Activated CD4-positive, alpha-beta T cell treated with anti-CD3 and anti-CD28 coated beads for 4 hours (primary cell): ENCODE measurements at places on chromosomes 5 and 9.

DNA sequence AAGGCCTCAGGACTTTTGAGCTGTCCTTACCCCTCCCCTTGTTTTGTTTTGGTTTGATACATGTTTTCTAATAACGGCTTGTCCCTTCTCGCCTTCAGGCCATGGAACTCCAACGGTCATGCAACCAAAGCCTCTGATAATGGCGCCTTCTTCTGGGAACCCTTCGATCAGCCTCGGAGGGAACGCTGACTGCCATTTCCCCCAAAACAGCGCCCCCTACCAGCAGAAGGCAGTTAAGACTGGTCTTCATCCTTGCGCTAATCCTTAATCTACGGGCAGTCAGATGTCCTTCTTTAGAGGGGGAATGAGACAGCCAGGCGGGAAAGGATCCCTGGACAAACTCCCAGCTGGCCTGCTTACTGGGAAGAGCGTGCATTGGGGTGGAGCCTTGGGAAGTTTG, 276.6 kb downstream of the ICE1 start:
- DNase-seq, result no peak

GRCh38 chr5:95901676-95902627, 59.7 kb downstream of the ELL2 start:
- no peak for DNase-seq

- no peak for DNase-seq
Measured at GRCh38 chr5:35741126-35741716, 115.5 kb upstream of the IL7R start.

DNA sequence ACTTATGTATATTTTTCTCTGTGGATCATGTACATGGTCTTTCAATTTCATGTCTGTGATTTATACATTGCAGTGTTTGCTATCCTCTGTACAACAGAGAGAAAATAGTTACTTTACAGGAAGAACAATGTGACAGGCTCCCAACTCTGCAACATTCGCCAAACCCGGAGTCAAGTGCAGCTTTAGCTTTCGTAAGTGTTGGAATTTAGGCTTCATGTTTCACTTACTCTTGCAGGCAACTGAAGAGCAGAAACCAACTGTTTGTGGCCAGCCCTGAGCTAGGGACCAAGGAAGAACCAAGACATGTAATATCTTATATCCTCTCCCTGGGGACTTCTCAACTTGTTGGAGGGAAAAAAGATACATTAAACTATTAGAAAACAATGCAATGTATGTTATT, 147.9 kb downstream of the C5orf15 start:
- DNase-seq, result no peak

- DNase-seq, result no peak
Measured at GRCh38 chr5:169395136-169395535, 94.2 kb upstream of the SLIT3 start.

DNA sequence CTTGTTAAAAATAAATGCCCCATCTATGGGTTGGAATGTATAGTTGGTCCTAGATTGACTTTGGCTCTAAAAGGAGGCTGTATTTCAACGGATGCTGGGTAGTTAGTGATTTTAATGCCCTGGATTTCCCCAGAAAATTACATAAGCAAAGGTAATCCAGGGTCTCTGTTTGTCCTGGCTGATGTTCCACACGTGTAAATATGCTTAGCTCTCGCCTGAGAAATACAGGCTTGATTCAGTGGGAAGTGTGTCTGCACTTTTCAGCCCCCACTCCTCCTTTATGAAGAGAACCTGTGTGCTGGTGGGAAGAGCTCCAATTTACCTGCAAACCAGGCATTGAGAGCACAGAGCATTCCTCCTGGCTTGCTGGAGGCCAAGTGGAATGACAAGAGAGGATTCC, 294.6 kb upstream of the CLINT1 start:
- DNase-seq, result no peak

GRCh38 chr5:91598216-91598615, 215.1 kb upstream of the ARRDC3 start:
- no peak for DNase-seq

- no peak for DNase-seq
Measured at GRCh38 chr5:36450229-36451014, 148.7 kb upstream of the RANBP3L start.

DNA sequence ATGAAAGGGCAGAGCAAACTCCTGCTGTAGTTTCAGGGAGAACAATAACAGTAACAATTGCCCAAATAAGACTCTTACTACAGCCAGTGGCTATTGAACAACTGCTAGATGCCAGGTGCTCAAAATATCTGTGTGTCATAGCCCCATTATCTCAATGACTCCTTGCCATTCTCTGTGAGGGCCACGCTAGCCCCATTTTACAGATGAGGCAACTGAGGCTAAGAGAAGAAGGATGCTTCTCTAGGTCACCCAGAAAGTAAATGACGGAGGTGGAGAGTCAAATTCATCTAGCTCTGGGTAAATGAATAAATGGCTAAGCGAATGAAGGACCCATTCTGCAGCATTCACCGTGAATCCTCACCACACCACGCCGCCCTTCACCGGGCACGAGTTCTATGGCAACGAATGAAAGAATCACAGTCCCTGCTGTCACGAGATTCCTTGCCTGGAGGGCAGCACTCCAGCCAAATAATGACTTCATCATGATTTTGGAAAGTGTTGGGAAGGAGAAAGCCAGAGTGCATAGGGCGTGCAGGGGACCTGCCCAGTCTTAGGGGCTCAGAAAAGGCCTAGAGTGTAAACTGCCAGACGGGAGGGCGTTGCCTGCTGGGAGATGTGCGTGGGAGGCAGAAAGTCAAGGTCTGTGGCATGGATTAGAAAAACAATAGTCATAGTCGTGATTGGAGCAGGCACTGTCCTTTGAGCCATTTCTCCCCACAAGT, 147.2 kb downstream of the C9orf50 start:
- no peak for DNase-seq

GRCh38 chr5:18749763-18750162, 1115.5 kb downstream of the TAF11L14 start:
- DNase-seq, result no peak

DNA sequence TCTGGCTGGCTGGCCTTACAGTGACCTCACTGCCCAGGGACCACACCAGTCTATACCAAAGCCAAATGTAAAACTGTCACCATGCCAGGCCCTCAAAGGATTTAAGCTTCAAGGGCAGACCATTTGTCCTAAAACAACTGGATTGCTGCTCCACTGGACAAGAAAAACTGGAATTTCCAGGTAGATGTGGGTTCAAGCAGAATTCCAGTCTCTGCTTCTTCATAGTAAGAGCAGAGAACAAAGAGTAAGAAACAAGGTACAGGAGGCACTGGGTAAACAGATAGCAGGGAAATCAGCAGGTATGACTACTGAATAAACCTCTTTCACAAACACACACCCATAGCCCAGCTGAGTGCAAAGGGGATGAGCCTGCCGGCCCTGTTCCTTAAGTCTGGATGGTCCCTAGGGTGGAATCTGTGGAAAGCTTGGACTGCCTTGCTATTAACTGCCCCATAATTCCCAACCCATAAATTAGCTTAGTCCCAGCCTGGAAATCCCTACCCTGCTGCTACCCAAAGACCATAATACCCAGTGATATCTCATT, 5.5 kb downstream of the B4GALT1 start:
- no peak for DNase-seq

- DNase-seq, result no peak
Measured at GRCh38 chr5:116455061-116455460, 119.6 kb downstream of the SEMA6A start.

DNA sequence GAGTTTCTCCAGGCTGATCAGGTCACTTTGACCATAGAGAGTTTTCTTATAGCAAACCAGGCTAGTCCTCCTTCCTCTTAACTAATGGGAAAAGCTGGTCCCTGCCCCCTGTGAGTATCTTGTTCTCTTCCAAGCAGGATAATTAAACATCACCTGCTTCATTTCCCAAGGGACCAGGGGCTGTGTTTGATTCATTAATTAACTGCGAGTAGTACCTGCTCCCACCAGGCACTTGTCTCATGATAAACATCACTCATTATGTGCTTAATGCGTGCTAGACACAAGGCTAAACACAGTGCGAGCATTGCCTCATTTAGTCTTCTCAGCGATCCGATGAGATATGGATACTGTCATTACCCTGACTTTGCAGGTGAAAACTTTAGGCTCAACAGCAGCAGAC, 1.7 kb upstream of the FAM163B start:
- no peak for DNase-seq

DNA sequence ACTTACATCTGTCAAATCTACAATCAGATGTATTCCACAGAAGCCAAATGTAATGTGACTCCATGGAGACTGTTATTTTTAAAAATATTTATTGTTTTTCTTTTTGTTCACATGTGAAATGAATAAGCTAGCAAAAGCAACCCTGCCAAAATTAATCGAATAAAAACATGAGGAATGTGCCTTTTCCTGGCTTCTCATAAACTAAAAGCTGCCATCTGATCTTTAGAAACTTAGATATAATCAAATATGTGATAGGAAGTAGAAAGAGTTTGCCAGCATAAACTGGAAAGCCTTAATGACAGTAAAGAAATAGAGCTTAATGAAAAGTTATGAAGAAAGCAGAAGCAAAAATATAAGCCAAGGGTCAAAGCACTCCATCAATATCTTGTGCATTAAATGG, 1724.7 kb upstream of the WWC1 start:
- no peak for DNase-seq

DNA sequence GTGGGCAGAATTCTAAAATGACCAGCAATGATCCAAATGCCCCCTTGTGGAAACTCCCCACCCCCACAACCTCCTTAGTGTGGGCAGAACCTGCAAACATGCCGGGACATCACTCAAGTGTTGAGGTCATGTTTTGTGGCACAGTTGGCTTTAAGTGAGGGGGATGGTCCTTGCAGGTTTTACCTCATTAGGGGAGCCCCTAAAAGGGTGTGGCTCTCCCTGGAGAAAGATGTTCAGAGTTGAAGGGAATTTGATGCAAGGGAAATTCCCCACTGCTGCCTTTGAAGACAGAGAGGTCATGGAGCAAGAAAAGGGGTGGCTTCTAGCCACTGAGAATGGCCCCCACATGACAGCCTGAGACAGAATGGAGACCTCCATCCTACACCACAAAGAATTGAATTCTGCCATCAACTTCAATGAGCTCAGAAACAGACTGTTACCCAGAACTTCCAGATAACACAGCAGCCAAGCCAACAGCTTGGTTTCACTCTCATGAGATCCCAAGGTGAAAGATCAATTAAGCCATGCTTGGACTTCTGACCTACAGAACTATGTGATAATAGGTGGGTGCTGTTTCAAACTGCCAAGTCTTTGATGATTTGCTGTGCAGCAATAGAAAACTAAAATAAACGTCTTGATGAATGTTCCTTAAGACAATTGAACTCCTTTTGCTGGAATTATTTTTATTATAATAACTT, 103.4 kb downstream of the MED10 start:
- DNase-seq, result no peak

- DNase-seq, result no peak
Measured at GRCh38 chr5:67173959-67174358, 22.6 kb downstream of the CD180 start.

DNA sequence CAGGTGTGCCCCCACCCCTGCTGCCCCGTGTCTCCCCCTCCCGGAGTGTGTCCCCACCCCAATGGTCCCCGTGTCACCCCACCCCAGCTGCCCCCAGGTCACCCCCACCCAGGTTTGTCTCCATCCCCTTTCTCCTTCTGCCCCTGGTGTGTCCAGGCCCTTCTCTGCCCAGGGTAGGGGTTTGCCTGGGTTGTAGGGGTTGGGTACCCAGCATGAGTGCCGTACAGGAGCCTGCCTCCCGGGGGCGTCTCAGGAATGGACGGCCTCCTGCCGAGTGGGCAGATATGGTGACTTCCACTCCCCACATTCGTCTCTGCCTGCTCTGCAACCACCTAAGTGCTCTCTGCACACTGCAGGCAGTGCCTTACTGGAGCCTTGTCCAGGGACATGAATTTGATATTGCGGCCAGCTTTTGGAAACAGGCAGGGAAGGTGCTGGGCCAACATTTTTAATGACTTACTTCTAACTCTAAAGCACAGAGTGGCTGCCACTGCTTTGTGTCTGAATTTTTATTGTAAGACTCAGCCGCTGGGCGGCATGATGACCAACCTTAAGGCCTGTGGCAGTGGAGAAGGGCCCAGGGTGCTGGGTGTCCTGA, 6.7 kb downstream of the LRRC14B start:
- no peak for DNase-seq
